ENCODE measurements at places on chromosomes 13 and 19.

- no peak for DNase-seq
Measured at GRCh38 chr13:71851498-71852409, 15.2 kb downstream of the DACH1 start.

DNA sequence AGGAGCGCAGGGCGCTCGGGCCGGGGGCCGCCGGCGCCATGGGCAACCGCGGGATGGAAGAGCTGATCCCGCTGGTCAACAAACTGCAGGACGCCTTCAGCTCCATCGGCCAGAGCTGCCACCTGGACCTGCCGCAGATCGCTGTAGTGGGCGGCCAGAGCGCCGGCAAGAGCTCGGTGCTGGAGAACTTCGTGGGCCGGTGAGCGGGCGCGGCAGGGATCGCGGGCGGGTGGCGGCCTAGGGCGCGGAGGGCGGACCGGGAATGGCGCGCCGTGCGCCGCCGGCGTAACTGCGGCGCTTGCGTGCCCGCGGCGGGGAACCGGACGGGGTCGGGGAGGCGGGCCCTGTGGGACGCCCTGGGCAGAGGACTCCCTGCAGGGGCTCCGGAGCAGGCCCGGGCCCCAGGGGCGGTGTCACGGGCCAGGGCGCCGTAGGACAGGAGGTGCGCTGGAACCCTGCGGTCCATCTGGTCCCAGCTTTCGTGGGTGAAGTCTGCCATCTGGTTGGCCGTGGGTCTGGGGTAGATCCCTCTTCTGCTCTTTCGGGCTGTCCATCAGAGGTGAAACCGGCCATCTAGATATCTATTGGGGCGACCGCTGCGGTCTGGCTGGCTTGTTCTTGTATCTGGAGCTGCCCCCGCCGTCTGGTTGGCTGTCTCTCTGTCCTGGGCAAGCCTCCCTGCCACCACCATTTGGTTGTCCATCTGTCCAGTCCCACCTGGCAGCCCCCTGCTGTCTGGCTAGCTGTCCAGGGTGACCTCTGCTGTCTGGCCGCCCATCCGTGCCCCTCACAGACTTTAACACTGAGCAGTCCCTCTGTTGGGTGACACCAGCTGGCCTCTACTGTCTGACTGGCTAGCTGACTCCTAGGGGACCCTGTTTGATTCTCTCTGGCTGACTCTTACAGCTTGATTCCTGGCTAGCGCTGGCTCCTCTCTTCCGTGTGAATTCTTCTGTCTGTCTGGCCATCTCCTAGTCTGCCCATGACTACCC, 622 bp downstream of the DNM2 start:
- DNase-seq = no peak

- DNase-seq = no peak
Measured at GRCh38 chr19:8034178-8034525, 18.4 kb upstream of the CCL25 start.

- DNase-seq = no peak
Measured at GRCh38 chr13:97395447-97396136, 38.4 kb upstream of the RAP2A start.

Data from cortex of kidney (tissue), 1 donor.